Spinal cord (tissue), 10 donors: ENCODE measurements at places on chromosomes 13 and 19.

GRCh38 chr19:2779121-2779740, 3.8 kb downstream of the SGTA start:
- no peaks in the 10 kb centered on the region for H3K27me3 ChIP-seq
- H3K4me3 ChIP-seq: no peak overlapping the region
- peaks cover 42% of the 10 kb centered on the region for H3K36me3 ChIP-seq

DNA sequence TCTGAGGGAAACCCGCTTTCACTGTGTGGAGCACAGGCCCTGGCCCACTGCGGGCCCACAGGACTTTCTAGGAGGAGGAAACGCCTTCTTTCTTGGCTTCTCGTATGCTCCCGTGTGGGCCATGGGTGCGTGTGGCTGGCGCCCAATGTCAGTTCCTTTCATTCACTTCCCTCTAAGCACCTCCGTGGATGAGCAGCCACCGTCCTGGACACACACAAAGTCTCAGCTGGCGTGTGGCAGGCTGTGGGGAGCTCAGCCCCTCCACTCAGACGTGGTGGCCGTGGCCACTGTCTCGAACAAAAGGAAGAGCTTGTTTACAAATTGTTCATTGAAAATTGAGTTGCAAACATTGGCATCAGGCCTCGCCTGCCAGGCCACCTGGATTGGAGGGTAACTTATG, 240.0 kb upstream of the SGCG start:
- no peak overlapping the region for H3K27ac ChIP-seq
- no peak overlapping the region for H3K4me3 ChIP-seq
- H3K36me3 ChIP-seq: no peaks in the 10 kb centered on the region
- no peaks in the 10 kb centered on the region for H3K27me3 ChIP-seq
- peaks cover 6% of the 10 kb centered on the region for H3K4me1 ChIP-seq

GRCh38 chr19:28602675-28603298, 610.2 kb downstream of the UQCRFS1 start:
- no peak overlapping the region for H3K4me3 ChIP-seq
- no peak for DNase-seq
- H3K4me1 ChIP-seq: no peaks in the 10 kb centered on the region
- H3K27ac ChIP-seq: no peak overlapping the region
- no peaks in the 10 kb centered on the region for H3K36me3 ChIP-seq
- H3K27me3 ChIP-seq: no peaks in the 10 kb centered on the region

DNA sequence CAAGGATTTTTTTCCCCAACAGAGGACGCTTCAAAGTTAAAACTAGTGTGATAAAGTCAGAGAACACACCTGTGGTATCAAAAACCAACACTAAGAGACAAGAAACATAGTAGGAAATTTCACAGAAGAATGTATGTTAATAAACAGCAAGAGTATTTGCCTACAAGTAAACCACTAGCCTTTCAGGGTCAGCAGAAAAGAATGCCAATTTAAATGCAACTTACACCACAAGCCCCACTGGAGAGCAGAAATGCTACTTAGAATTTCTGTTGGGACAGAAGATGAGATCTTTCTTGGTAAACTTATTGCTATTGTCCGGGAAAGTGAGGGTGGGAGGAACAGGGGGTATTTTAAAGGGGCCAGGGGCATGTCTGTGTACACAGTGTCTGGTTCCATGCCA, 68.6 kb downstream of the STK24 start:
- H3K27me3 ChIP-seq: no peaks in the 10 kb centered on the region
- no peak for DNase-seq
- peaks cover 4% of the 10 kb centered on the region for H3K36me3 ChIP-seq

DNA sequence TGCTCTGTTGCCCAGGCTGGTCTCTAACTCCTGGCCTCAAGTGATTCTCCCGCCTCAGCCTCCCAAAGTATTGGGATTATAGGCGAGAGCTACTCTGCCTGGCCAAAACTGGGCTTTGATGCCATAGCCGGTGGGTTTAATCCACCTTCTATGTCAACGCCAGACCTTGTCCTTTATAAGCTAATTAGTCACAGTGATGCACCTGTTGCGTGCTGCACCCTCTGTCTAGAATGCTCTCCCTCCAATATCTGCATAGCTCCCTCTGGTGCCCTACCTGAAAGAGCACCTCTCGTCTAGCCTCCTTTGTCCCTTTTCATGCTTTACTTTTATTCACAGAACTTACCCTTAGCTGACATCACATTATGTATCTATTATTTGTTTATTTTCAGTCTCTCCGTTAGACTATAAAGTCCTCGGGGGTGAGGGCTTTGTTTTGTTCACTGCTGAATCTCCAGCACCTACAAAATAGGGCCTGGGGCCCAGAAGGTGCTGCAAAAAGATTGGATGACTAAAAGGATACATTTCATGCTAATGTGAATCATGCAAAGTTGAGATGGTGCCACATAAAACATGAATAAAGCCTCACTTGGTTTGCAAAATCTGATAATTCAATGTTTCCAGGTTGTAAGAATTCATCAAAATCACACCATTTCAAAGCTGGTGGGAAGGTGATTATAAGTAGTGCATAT, 148.1 kb downstream of the USP12 start:
- no peaks in the 10 kb centered on the region for H3K36me3 ChIP-seq
- H3K4me3 ChIP-seq: no peak overlapping the region
- H3K27ac ChIP-seq: no peak overlapping the region
